ENCODE measurements at places on chromosomes 6 and 20.

DNA sequence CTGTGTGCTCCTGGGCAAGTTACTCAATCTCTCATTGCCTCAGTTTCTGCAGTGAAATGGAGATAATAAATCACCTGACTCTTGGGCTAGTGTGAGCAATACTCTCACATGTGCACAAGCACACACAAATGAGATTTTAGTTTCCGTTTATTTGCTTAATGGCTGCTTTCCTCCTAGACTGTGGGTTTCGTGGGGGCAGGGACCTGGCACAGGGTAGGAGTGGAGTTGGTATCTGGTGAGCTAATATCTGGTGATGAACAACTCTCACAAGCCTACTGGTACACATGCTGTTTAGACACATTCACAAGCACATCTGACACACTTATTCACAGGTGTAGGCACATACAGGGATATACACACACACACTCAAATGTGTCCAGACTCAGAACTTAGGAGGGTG lies 73.8 kb downstream of the TOX2 start:
- no peak for DNase-seq

- no peak for DNase-seq
These were observed 535.9 kb downstream of the FRK start for GRCh38 chr6:115524821-115525220.

DNA sequence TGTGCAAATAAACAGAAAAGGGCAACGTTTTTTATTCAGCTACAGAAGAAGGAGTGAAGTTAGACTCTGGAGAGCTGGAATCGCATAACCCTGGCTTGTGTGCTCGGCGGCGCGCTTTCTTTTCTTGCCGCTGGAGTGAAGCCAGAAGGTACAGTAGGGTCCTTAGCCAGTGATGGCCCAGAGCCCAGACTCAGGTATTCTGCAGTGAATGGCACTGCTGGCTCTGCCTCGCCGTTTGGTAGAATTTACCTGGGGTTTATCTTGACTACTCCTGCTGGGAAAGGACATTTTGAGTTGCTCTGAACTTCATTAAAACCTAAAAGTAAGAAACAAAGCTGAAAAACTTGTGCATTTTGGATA lies 56.9 kb upstream of the TIAM2 start:
- no peak for DNase-seq

- no peak for DNase-seq
These were observed 378.2 kb upstream of the SULF2 start for GRCh38 chr20:48163505-48163904.

- DNase-seq: no peak
These were observed 287.3 kb upstream of the FOXQ1 start for GRCh38 chr6:1024587-1024986.

DNA sequence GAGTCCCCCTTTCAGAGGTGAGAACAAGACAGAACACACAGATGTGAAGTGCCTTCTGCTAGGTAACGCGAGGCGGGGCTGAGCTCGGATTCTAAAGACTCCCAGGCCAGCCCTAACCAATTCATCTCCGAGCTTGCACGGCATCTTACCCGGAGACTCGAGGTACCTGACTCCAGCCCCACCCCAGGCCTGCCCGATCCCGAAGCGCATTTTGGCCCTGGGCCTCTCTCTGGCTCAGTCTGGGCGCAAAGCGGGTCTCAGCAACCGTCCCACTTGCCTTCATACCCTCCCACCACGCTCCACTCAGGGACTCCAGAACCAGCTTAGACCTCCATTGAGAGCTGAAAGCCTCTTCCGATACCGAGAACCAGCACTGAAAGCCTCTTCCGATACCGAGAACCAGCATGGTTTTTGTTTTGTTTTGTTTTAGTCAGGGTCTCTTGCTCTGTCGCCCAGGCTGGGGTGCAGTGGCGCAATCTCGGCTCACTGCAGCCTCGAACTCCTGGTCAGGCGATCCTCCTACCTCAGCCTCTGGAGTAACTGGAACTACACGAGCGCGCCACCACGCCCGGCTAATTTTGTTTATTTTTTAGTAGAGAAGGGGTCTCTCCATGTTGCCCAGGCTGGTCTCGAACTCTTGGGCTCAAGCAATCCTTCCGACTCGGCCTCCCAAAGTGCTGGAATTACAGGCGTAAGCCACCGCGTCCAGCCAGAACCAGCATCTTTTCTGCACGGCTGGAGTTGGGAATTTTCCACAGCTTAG lies 557 bp upstream of the DYNLRB1 start:
- peak; percentile 49 for DNase-seq

- no peak for DNase-seq
These were observed 369.9 kb downstream of the PKHD1 start for GRCh38 chr6:51717477-51717876.

- no peak for DNase-seq
These were observed 54.7 kb upstream of the ZMYND8 start for GRCh38 chr20:47411161-47411560.

DNA sequence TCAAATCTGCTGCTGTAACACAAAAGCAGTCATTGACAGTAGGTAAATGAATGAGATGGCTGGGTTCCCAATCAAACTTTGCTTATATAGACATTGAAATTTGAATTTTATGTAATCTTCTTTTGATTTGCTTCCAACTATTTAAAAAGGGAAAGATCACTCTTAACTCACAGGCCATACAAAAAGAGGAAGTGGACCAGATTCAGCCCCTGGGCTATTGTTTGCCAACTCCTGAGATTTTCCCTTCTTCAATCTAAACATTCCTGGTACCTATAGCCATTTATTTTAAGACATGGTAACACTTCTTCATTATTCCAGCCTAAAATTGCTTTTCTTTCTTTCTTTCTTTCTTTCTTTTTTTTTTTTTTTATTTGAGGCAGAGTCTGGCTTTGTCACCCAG lies 260.6 kb downstream of the TFAP2A start:
- no peak for DNase-seq

GRCh38 chr6:31272836-31273626 lies 1.1 kb upstream of the HLA-C start:
- DNase-seq: no peak

DNA sequence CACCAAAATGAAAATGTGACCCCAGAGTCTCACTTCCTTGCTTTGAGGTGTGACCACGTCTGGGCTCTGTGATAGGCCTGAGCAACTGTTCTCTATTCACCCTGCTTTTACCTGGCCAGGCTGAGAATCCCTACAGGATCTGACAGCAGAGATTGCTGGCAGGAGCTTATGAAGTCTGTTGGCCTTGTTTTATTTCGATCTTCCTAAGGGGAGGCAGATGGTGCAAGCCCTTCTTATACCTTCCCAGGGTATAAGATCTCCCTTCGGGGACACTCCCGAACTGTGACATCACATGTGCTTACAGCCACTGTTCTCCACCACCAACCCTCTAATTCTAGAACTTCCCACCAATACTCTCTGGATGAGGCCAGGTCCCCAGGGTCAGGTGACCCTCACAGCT lies 26.8 kb downstream of the MYT1 start:
- DNase-seq: no peak
